Testis (tissue), 5 donors: ENCODE measurements at places on chromosomes 1 and 21.

DNA sequence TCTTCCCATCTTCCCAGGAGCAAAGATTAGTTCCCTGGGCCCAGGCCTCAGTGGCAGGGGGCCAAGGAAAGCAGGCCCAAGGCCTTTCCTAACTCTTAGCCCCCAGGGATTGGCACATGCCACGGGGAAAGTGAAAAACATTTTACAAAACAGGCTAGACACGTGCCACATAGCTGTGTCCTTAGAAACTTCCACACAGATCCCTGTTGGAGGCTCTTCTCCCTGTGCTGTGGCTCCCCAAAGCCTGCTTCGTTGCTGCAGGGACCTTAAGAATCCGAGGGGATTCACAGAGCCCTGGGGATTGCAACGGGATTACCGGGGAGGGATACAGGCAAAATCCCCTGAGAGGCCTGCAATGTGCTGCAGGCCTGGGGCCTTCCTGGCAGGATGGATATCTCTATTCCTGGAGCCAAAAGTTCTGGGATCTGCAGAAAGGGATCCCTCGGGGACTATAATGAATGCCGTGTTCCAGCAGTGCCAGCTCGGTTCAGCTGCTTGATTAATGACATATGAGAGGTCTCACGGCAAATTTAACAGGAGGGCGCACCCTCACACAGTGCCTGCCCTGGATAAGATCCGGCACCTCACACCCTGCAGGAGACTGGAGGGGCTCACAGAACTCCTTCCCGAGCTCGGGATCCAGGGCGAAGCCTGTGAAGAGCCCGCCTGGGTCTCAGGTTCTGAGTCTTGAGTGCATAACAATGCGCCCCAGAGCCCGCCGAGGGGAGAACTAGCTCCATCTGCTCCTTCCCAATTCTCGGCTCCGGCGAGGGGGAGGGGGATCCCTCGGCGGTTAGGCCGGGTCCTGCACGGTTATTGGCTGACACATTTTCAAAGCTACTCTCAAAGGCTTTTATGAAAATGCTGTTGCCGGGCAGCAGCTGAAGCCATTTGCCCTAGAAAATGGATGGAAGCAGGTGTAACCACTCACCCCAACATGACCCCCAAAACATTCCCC lies 15.3 kb upstream of the RGS8 start:
- peak; percentile 51 for DNase-seq

DNA sequence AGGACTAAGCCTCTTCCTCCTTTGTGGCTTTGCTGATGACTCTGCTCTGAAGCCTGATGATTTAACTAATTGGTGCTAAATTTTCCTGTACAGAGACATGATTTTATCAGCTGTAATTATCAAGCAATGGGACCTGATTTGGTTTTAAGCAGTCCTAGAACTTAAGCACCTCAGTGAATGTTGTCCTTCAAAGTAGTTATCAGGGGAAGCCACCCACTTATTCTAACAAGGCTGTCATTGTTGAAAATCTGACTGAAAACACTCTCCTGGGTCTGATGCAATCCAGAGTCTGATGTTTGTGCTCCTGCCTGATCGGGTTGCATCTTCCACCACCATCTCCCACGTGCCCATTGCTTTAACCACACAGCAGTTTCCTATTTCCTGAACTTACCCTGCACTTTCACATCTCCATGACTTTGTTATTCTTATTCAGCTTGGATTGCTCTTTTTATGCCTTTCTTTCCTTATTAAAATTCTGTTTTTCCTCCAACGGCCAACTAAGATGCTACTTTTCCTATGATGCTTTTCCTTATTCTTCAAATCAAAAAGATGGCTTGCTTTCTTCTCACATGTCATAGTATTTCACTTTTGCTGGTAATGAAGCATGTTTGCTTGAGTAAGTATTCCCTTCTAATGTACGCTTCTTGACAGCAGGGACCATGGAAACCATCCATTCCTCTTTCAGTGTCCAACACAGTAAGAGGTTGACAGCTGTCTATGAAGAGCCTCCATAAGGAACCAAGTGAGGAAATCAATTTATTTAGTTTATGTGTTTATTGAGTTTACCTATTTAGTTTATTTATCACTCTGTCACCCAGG lies 55.0 kb downstream of the S1PR1 start:
- peak; percentile 40 for DNase-seq

DNA sequence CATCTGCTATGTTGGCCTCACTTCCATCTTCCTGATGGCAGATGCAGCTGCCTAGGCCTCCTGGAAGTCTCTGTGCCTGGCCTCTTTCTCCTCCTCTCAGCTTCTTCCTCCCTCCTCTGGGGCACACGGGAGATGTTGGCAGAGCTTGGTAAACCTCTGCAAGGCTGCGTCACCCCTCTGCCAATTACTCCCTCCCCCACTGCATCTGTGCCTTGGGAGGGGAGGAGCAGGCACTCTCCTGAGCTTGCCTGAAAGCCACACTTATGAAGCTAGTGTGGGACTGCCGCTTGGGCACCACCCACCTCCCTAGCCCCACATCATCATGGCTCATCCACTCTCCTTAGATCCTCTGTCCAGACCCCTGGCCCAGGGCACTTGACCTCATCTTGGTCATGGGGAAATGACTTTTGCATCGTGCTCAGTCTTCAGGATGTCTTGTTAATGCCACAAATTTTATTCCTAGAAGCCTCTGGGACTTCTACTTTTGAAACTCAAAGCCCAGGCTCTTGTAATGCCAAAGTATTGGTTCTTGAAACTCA lies 7.3 kb upstream of the TMEM51 start:
- no peak for DNase-seq

DNA sequence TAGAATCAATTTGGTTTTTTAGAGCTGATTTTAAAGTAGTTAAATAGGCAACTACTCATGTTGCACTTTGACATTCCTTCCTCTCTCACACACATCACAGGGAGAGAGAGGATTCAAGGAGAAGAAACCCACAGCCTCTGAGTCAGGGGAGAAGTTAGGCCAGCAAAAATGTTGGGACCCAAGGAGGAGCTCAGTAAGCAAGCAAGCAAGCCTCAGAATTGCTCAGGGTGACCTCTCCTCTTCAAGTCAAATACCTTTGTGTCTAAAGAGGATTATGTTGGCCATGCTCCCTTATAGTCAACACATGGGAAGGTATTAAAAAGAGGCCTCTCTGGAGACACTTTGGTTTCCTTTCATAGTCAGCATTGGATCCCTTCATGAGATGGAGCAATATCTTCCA lies 80.5 kb upstream of the WARS2 start:
- DNase-seq: no peak

DNA sequence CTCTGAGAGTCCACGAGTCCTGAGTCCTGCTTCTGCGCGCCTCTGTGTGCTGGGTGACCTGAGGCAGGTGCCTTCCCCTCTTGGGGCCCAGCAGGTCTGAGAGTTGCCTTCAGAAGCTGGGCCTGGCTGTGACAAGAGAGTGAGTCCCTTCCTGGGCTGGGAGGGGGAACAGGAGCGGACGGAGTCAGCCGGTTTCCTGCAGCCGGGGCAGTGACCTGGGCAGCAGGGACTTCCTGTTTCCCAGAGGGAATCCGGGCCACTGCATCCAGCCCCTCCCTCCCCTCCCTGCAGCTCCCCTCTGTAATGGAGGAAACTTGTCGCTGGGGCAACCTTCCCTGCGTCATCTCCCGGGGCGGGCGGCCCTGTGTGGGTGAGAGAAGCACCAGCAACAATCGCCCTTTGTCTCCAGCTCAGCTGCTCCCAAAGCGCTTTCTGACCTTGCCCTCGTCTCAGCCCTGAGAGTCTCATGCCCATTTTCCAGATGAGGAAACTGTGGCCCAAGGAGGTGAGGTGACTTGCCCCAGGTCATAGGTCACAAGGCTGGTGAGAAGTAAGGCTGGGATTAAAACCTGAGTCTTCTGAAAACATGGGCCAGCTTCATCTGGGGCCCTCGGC lies 61.1 kb downstream of the SDC3 start:
- DNase-seq: peak; percentile 90

- no peak for DNase-seq
Measured at GRCh38 chr1:6071219-6071618, 25.5 kb downstream of the KCNAB2 start.

- no peak for DNase-seq
Measured at GRCh38 chr1:101262630-101263348, 26.0 kb downstream of the S1PR1 start.

- DNase-seq: no peak
Measured at GRCh38 chr1:228162286-228163006, 3.2 kb upstream of the IBA57 start.

DNA sequence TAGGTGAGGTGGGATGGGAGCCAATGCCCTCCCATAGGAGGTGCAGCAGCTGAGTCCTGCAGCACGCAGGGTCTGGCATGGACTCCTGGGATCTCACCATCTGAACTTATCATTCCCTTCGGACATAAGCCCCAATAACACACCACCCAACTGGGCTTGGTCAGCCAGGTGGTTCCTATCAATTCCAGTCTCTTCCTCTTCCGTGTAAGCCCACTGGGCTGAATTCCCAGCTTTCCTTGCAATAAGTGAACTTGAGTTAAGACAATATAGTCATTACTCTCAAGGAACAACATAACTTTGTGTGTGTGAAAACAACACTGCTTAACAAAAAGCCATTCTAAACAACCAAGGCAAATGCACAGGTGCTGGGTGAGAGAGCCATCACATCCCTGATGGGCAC lies 86.6 kb upstream of the EDN2 start:
- DNase-seq: no peak

GRCh38 chr1:3140437-3140836 lies 71.4 kb downstream of the PRDM16 start:
- DNase-seq: no peak

- DNase-seq: no peak
Measured at GRCh38 chr1:245404527-245404926, 249.7 kb downstream of the KIF26B start.

DNA sequence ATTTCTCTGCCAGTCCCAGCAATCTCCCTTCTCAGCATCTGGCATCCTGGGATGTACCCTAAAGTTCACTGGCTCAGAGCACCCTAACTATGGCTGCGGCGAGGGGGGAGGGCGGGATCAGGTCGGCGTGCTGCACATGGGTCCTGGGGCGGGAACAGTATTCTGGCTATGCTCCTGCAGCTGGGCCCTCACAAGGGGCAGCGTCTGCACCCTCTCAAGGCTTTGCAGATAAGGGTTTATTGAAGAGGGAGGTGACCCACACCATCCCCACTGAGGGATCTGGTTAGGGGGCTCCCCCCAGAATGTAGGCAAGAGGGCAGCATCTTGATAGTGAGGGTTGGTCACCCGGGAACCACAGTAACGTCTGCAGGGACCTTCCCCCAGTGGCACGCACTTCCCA lies 44.9 kb upstream of the PCBP3 start:
- no peak for DNase-seq

GRCh38 chr1:3883194-3883925 lies 16.7 kb downstream of the C1orf174 start:
- no peak for DNase-seq

- DNase-seq: no peak
Measured at GRCh38 chr1:41730806-41731205, 187.9 kb downstream of the HIVEP3 start.

GRCh38 chr1:115330480-115331013 lies 7.5 kb downstream of the NGF start:
- peak; percentile 41 for DNase-seq

GRCh38 chr1:3399732-3400131 lies 54.7 kb upstream of the ARHGEF16 start:
- peak; percentile 40 for DNase-seq

DNA sequence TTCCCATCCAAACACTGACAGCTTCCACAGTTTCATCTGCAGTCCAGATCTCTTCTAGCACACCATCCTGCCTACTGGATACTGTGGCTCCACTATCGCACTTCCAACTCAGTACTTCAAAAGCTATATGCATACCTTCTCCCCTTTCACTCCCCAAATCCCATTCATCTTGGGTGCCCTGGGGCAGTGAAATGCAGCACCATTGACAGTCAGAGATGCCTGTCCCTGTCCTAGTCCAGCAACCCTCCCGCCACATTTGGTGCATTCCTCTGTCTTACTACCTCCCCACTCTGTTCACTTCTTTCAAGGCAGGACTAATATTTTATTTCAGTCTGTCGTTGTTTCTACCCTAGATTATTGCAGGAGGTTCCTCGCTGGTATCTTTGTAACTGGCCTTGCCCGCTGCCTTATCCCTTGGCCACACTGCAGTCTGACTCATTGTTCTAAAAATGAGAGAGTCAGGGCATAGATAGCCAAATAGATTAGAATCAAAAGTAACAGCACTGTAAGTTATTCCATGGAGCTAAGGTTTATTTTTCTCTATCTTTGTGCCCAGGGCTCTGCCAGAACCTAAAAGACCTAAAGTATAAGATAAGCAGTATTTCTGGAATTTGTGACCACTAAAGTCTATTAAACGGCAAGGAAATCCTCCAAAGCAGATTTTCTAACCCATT lies 96.7 kb downstream of the ESRRG start:
- DNase-seq: no peak
